ENCODE measurements at places on chromosomes 7 and 10.

DNA sequence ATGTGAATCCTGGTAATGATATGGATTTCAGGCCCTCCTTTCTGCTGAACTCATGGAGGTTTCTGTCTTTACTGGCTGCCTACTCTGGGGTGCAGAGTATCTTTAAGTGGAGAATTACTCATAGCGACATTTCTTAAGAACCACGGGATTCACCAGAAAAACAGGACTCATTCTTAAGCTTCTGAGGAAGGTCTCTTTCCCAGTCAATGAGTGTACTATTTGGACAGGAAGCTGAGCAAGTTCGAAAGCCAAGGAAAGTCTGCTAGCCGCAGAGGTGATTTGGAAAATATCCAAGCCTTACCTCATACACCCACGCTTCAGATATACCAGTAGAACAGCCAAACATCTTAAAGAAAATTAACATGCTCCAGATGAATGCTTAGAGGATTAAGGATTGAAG lies 377.6 kb upstream of the MYO3A start:
- DNase-seq: no peak

DNA sequence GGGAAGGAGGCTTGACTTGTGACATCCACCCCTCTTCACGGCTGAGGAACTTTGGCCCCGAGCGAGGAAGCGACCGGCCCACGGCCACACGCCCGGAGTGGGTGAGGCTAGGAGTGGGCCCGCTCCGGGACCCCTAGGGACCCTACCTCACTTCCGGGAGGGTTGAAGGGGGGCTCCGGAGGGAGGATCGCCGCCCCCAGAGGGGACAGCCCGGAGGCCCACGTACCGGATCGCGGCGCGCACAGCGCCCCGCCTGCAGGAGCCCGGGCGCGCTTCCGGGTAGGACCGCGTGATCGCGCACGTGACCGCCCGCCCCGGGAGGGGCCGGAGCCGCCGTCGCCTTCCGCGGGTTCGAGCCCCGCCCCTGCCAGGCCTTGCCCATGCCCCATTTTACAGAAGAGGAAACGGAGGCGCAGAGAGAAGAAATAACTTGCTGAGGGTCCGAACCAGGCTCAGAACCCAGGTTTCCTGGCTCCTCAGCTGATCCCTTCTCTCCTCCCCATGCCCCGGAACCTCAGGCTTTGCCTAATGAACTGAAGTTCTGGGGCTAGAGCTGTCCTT lies at the start of gene HPS1:
HPS1 (minus strand) TSS at position 275 of the 561 bp plus-strand sequence. CDS start 3,695 bp downstream, outside the sequence.
- DNase-seq: peak; percentile 75

- no peak for DNase-seq
Observed at GRCh38 chr7:13197501-13197900, 510.1 kb downstream of the ARL4A start.

DNA sequence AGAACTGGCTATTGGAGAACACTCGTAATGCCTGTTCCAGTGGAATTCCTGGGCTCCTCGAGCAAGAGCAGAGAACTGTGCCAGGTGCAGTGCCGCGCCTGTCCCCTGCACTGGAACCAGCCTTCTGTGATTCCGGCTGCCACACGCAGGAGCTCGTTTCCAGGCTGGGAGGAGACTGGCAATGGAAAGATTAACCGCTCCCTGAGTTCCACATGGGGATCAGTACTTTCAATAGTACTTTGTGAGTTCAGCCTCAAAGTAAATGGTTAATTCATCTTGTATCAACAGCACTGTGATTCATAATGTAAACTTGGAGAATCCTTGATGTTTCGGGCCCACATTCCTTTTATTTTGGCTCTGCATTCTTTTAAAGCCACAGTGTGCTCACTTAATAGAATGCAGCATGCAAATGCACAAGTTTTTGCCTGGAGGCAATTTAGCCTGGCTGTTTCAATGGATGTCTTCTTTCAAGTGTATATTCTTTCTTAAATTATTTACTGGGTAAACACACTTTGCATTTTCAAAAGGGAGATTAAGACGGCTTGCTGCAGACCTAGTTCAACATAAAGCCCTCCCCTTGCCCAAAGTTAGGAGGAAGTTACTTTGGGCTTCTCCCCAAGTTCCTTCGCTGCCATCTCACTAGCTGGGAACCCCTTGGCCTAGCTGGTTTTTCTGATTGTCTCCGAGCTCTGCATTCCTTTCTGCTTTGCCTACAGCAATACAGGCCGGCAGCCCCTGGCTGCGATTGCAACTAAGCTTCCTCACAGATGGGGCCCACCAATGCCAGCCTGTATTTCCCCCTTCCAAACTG lies 138.1 kb upstream of the TCF7L2 start:
- no peak for DNase-seq

DNA sequence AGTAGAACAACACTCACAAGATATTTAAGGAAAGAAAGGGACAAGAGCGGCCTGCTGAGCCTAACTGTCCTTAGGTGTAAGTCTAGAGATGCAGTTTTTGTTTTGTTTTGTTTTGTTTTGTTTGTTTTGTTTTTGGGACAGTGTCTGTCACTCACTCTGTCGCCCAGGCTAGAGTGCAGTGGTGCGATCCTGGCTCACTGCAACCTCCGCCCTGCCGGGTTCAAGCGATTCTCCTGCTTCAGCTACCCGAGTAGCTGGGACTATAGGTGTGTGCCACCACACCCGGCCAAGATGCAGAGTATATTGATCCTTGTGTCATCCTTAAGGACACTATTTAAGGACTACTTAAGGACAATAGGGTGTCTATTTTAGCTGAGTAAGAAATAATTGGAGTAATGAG lies 84.1 kb upstream of the PARD3 start:
- no peak for DNase-seq

DNA sequence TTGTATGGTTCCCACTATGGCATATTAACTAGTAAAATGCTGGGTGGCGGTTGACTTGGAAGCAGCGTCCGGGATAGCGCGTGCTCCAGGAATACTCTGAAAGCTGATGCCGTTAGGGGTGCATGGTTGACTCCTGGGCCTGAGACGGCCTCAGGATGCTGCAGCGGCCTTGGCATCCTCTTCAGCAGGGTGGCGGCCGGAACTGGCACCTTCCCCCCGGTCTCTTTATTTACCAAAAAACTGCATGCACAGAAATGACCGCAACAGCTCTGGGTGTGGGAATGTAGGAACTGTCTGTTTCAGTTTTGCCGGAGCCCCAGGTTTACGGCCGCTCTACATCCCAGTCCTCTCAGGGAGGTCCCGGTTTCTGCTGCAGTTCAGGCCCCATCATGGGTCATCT lies 28.8 kb downstream of the PFKP start:
- DNase-seq: no peak

DNA sequence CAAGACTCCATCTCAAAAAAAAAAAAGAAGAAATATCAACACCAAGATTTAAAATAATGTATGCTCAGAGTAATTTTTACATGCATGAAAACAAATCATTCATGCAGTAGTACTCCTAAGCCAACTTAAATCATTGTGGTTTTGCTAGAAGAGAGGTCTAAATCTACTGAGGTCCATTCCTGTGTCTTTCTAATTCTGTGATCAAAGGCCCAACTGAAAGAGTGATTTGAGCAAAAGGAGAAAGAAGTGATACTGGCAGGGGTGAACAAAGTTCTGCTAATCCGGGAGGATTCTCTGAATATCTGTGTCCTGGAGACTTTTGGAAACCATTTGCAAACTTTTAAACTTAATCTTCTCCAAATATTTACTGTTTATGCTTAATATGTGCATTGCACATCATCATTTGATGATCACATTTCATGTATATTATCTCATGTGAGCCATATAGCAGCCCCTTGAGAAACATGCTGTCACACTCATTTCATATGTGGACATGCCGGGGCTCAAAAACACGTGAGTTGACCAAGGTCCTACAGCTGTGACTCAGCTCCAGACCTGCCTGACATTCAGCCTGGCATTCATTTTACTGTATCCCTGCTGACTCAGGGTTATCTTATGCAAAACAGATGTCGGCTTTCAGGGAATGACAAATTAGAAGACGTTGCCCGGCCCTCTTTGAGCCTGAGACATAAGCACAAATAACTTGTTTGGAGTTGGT lies 76.4 kb downstream of the FAM107B start:
- no peak for DNase-seq

- DNase-seq: no peak
Observed at GRCh38 chr10:111865550-111865949, 318.0 kb downstream of the GPAM start.

DNA sequence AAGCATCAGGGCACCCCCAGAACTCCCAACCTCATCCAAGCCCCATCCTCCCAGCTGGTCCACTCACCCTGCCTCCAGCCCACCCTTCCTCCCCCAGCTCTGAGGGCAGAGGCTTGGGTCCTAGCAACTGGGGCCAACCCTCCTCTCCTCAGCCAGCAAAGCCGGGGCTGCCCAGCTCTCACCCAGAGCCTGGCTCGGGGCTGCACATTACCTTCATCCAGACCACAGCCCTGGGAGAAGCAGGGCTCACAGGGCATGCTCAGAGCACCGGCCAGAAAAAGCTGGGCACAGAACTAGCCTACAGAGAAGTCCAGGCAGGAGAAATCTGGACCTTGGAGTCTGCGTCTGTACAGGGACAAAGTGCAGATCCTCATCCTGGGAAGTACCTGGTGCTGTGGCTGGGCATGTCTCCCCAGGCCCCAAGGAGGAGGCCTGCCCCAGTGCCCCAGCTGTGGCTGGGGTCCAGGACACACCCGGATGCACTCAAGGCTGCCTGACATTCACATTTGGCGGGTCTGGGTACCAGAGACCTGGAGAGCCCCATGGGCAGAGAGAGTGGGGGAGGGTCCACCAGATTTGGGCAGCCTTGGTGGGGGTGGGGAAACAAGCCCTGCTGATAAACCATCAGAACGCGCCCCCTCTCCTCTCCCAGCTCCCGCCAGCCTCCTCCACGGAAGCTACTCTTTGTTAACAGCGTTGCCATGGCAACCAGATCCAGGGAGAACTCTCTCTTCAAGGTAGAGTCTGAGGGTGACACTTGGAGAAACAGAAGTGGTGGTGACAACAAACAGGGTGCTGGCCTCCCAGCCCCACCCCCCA lies 5.1 kb downstream of the RASGEF1A start:
- DNase-seq: no peak

GRCh38 chr7:134901389-134902020 lies 84.8 kb upstream of the AGBL3 start:
- no peak for DNase-seq

DNA sequence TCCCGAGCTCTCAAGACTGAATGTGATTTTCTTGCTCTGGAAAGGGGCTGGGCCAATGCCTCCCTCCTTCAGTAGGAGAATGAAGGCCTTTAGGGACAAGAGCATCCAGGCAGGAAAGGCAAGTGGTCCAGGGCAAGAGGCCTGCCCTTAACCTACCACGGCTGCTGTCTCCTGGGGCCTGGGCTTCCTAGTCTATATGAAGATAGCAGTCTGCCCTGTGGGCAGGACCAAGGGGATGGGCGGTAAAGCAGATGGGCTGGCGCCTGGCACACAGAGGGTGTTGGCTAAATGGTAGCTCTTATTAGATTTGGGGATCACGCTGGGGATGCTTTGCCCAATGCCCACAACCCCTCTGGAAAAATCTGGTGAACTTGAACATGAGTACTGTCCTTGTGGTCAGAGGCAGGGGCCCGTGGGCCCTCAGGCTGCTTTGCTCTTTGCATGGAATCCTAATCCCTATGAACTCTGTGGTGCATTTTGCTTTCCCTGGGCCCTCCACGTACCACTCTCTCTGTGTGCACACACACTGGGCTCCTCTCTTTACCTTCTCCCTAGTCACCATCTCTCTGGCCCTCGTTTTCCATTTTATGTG lies 20.3 kb downstream of the CHAT start:
- DNase-seq: no peak

DNA sequence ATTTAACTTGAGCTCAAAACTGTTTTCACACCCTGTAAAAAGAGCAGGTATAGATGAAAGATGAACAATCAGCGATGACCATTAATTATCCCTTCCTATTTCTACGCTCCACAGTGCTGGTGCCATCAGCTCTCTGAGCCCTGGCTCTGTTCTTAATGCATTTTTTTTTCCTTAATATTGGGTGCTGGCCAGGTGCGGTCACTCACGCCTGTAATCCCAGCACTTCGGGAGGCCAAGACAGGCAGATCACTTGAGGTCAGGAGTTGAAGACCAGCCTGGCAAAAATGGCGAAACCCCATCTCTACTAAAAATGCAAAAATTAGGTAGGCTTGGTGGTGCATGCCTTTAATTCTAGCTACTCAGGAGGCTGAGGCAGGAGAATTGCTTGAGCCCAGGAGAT lies 4.2 kb downstream of the STEAP4 start:
- DNase-seq: no peak

- DNase-seq: no peak
Observed at GRCh38 chr10:114387784-114388183, 16.5 kb downstream of the AFAP1L2 start.
